Stimulated activated CD4-positive, alpha-beta T cell treated with anti-CD3 and anti-CD28 coated beads, Interleukin-15, amount 100 ng/mL, for 1 hour (primary cell): ENCODE measurements at places on chromosomes 6 and 20.
A peak's percentile ranks its signal among the peaks of the same experiment; 100 is the strongest.

DNA sequence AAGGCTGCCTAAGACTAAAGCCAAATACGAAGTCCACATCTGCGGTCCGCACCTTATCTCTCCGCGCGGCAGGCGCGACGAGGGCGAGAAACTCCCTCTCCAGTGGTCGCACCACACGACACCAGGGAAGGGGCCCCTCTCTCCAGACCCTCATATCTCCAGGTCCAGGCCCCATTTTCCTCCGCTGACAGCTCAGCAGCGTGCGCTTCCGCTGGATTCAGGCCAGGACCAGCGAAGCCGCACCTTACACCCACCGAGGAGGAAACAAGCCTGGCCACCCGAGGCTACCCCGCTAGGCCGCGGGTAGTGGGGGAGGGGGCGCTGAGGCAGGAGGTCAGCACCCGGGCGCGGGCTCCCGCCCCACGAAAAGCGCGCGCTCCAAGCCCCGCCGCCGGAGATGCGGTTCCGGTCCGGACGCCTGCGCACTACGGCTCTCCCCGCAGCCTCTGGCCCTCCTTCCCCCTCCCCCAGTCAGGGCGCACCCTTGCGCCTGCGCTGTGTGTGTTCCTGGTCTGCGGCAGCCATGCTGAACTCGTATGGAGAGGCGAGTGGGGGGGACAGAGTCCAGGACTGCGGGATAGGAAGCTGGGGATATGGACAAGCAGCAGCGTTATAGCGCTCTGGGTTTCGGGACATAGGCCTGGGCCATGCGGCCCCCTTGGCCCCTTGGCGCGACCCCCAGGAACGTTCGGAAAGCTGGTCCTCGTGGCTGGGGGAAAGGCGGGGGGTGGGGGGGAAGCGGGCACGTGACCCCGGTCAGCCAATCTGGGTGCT lies at the start of gene BRD2:
BRD2 (plus strand) TSS at position 502 of the 774 bp plus-strand sequence. CDS start 4,305 bp downstream, outside the sequence.
- DNase-seq: peak; percentile 93

- no peak for DNase-seq
Observed at GRCh38 chr6:84579404-84579803, 185.0 kb downstream of the TBX18 start.

GRCh38 chr6:112470950-112471349 lies 123.8 kb downstream of the RFPL4B start:
- DNase-seq: no peak

GRCh38 chr6:143882401-143882930 lies 18.2 kb downstream of the ZC2HC1B start:
- DNase-seq: no peak

DNA sequence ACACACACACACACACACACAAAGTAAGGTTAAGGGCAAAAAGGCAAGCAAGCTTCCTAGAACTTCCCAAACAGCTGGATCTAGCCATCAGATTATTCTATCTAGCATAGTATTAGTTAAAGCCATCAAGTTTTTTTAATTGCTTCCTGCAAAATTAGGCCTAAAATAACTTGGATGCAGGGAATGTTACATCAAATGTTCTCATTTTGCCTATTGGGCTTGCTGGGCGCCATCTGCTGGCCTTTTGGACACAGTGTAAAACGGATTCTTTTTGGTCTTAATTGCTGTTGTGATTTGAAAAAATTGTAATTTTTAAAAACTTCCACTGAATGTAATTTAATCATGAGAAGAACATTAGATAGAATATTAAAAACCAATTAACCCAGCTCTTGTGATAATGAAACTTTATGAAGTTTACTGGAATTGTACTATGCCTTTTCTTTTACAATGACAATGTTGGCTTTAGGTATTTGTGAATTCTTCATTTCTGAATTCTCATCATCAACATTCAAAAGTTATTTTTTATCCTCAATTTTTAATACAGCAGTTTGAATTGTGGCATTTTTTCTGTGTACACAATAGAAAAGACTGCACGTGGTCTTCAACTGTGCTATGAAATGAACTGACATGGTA lies 6.8 kb downstream of the MKKS start:
- DNase-seq: no peak

DNA sequence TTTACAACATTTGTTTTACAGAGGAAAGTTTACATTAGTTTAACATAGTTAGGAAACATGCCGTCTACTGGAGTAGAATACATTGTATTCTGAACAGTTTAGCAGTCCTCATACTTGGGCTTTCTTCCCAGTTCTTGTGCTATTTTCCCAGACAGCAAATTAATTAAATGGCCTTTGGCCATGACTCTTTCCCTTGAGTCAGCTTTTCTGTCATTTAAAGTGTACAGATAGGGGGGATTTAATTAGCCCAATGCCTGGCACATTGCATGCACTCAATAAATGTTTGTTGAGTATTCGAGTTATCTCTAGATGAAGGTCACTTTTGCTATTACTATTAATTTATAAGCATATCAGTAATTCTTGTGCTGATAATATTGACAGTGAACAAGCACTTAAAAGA lies 1.6 kb downstream of the TMEM244 start:
- DNase-seq: no peak

DNA sequence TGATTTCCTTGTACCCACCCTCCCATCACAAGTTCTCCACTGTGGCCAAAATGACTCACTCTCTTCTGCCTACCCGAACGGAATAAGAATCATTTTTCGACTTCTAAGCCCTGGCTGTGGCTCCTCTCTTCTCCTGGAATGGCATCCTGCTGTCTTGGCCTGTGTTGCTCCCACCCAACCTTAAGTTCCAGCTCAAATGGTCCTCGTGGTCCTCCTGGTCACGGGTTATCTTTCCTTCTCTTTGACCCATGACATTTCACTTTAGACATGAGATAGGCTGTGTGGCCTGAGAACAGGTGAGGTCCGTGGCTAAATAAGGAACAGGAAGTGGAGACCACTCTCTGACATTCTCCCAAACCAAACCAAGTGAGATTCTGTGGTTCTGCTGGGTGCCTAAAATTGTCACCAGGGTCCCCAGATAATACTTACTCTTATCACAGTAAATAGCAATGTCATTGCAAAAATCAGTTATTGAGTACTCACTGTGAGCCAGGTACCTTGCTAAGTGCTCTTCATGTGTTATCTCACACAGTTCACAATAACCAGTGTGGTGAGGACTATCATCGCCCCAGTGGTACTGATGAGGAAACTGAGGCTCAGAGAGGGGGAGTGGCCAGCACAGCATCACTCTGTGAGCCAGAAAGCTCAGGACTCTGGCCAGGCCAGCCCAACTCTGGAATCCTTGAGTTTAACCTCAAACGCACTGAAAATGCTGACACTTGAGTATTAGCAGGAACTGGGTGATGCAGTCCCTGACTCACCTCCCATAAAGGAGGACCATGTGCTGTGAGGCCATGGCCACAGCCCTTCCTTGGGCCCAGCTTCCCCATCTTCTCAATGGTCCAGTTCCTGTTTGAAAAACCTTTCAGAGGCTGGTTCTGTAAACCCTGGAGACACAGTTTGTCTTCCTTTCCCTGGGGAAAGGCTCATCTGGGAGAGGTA lies 74.8 kb upstream of the SIRPA start:
- no peak for DNase-seq

- no peak for DNase-seq
Observed at GRCh38 chr6:135179920-135180541, 1.1 kb upstream of the MYB start.

GRCh38 chr6:32178547-32179440 lies 589 bp downstream of the RNF5 start:
- DNase-seq: no peak

- no peak for DNase-seq
Observed at GRCh38 chr20:61407561-61407960, 155.5 kb downstream of the CDH4 start.

GRCh38 chr6:35048631-35049083 lies 92.5 kb downstream of the TCP11 start:
- no peak for DNase-seq

DNA sequence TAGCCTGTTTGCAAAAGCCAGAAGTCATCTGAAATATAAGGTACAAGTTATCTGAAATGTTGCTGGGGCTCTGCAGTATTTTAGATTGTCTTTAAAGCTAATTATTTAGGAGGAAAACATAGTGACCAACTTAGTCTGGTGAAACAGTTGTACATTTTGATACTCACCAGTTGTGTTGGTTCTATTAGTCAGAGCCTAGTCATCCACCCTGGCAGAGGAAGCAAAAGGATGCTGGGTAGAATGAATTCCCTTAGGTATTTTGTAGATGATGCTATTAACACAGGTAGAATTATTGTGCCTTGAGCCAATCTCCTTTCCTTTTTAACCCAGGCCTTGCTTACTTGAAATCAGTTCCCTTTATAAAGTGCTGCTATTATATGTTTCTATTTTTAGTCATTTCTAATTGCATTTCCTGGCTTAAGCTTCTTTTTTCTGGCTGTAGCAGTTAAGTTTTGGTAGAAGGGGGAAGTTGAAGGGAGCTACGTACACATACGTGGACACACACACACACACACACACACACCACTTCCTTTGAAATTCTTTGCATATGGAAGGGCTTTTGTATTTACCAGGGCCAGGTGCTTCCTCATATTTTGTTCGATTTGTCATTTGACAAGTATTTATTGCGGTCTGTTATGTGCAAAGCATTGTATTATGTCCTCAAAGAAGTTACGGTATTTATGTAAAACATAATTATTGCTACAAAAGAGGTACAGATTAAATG lies 82.4 kb downstream of the RTN4IP1 start:
- no peak for DNase-seq

DNA sequence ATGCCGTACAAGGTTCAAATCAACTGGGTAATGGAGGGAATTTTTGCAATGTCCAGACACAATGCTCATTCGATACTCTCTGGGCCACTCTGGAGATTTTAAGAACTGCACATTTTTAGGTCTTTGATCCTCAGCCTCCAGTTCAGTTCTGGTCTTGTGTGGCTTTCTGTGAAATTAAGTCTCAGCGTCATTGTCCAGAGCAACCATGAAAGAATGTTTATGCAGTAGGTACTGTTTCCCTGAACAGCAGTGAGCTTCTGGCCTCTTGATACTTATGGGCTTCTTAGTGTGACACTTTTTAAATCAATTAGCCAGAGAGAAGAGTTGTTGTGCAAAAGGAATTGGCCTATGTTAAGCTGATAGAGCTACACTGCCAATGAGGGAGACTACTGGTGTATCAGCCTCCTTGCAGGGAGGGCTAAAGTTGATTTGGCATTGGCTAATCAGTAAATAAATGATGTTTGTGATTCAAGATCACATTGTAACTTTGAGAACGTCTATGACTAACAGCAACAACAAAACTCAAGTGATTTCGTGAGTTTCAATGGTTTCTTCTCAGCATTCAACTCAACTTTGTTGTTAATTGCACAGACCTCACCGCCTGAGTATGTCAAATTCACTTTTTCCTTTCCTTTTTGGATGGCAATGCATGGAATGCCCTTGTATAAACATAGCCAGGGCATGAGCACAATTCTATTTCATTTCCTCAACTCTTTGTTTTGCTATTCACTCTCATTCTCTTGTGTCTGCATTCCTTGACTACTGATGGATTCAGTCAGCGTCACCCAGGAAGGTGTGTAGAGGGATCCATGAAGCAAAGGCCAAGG lies 85.1 kb downstream of the GJA1 start:
- no peak for DNase-seq

DNA sequence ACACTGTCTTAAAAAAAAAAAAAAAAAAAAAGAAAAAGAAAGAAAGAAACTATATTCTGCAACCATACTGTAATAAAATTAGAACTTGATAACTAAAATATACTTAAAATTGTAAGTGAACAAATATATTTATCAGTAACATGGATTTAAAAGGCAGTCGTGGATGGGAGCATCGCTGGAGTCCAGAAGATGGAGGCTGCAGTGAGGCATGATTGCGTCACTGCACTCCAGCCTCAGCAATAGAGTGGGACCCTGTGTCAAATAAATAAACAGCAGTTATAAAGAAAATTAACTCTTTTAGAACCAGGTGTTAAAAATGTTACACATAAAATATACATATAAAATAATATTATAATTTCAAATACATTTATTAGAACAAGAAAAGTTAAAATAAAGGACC lies 8.7 kb downstream of the PSMB9 start:
- no peak for DNase-seq

- DNase-seq: no peak
Observed at GRCh38 chr6:91486200-91486599, 899.3 kb upstream of the MAP3K7 start.

DNA sequence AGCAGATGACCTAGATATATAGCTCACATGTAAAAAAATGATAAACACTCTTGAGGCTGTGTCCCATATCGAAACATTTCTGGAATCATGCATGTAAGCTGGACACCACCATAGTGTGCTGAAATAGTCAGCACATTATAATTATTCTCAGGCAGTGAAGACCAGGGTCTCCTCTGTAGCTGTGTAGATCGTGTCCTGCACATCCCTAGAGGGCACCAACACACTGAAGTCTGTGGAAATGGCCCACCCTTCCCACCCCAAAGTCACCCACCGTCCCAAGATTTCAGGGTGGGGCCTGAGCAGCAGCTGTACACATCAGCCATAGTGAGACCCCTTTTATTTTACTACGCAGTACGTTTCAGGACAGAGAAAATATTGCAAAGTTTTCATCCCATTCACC lies 21.0 kb upstream of the TMEM30A start:
- no peak for DNase-seq

DNA sequence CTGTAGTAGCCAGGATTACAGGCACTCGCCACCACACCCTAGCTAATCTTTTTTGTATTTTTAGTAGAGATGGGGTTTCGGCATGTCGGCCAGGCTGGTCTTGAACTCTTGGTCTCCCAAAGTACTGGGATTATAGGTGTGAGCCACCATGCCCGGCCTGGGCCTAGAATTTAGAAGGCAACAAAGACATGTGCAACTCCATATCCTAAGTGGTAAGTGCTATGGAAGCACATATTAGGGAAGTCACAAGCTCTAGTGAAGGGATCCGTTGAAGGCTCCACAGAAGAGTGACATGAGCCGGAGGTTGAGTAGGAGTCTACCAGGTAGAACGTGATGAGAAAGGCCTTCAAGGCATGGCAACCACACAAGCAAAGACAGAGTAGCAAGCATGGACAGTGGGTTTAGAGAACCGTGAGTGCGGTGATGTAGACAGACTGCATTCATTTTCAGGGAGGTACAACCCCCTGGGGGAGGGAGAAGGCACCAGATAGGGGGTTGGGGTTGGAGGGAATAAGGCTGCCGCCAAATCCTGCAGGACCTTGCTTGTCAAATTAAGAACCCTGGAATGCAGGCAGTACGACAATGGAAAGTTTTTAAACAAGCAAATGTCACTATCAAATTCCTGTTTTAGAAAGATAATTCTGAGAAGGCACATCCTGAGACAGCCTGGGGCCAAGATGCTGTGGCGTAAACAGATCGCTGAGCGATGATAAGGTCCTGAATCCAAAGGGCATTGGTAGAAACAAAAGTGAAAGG lies 50.2 kb downstream of the ARHGAP18 start:
- no peak for DNase-seq

DNA sequence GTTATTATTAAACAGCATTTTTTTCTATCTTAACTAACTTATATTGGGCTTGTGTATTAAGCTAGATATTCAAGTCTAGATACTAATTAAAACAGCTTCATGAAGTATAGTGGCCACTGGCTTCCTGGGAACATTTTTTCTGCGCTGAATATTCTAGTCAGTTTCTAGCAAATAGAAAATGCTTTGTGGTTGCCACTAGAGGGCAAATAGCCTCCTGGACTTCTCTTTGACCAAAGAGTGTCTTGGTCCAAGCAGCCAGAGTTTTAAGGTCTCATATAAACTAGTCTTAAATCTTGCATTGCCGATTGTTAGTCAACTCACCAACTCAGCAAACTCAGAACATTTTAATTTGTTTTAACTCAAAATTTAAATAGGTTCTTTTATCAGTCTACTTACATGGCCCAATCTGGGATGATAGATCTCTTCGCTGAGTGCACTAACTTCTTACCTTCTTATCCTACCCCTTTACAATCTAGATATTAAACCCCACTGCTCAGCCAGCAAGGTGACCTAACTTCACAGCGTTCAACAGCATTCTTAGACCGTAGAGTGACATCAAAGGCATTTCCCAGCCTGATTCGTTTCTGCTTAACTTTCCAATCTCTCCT lies 24.6 kb upstream of the ID4 start:
- no peak for DNase-seq
